Activated naive CD4-positive, alpha-beta T cell treated with anti-CD3 and anti-CD28 coated beads for 36 hours (primary cell): ENCODE measurements at places on chromosomes 5 and 9.

GRCh38 chr5:5344606-5345005 is 77.9 kb upstream of the ICE1 start:
- DNase-seq = no peak

GRCh38 chr5:173646692-173647091 is 30.2 kb upstream of the BOD1 start:
- DNase-seq = no peak

DNA sequence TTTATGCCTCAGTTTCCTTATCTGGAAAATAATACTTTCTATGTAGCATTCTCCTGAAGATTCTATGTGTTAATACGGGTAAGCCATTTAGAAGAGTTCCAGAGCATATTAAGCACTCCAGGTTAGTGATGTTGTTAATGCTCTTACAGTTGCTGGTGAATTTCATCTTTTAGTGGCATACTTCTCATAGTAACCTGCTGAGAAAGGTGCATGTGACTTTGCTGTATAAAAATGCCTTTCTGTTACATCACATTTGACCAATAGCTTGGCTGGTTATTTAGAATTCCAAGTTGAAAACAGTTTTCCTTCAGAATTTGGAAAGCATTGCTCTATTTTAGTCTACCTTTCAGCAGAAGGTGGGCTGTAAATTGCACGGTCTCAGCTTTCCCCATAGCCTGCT is 27.2 kb downstream of the GCNT1 start:
- DNase-seq = no peak

- DNase-seq = peak; percentile 47
Observed at GRCh38 chr5:122701640-122702523, 73.0 kb upstream of the SNX2 start.

- DNase-seq = no peak
Observed at GRCh38 chr9:38009035-38009501, 60.0 kb downstream of the SHB start.

DNA sequence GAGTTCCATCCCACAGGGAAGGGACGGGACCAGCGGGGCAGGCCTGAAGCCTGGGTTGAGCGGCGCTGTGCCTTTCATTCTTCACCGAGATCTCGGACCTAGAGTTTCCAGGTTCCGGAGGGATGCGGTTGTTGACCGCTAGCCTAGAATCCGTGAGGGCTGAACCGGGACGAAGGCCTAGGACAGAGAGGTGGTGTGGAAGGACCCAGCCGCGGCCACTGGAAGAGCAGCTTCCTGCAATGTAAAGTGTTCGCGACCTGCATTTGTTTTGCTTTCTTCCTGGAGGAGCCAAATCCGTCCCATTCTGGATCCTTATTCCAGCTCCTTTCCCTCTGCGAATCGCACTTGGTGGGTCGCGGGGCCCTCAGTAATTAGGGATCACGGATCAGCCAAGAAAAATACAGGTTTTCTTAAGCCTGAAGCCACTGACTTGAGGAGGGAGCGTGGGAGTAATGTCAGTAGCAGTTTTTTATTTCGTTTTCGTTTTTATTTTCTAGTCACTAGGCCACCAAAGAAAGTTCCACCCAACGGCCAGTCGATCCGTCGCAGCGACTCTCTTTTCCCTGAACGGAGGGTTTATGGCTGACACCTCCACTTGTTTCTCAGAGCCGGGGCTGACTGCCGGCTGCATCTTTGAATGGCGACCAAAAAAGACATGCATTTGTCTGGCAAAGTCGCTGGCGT is 48.6 kb downstream of the ANXA2R start:
- no peak for DNase-seq

- DNase-seq = no peak
Observed at GRCh38 chr5:172658961-172659501, 18.0 kb downstream of the NEURL1B start.

DNA sequence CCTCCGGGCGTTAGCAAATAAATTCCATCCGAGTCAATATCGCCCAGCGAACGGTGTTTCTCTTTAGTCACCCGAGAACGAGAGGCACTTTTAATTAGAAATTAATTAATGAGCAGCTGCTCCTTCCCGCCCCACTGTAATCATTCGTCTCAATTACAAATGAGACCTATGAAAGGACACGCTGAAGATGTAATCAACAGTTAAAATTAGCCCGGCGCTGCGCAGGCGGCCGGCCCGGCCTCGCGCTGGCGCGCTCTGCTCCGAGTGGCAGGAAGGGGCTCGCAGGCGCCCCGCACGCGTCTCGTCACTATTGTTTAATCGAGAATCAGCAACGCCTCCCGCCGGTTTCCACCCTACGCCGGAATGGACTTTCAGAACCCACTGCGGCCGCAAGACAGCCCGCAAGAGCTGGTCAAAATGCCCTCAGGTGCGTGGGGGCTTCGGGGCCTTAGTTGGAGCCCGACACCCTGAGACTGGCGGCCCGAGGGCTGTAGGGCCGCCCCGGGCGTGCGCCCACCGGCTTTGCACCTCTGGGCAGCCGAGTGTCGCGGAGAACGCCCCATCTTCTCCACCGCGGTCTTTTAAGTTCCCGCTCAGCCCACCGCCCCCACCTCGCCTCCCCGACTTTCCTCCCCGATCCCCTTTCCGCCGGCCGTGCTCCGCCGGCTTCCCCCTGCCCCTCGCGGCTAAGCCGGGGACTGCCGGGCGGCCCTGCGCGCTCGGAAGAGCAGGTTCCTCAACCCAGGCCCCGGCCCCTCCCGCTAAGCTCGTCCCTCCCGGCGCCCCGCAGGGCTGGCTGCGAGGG is 597 bp upstream of the IRX4 start:
- DNase-seq = no peak

DNA sequence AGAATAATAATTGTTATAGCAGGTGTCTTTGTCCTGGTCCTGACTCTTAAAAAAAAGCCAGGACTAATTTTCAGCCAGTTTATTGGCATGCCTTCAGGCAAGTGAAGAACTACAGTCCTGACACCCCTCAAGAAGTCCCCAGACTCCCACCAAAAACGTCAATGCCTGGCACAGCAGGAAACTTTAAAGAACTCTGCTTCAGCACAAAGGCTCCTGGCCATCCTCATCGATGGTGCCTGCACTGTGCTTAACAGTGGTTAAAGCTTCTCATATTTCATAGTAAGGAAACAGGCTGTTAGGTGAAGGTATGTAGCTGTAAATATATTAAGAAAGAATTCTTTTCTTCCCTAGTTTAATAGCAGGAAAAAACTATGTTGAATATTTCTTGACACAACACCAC is 280.1 kb upstream of the PUM3 start:
- no peak for DNase-seq

GRCh38 chr5:160369990-160370712 is at the start of gene C1QTNF2:
Gene C1QTNF2, minus strand, starts transcription at chr5:160370626. Its CDS starts 15,615 bp downstream, at chr5:160355011.
- peak; percentile 23 for DNase-seq

GRCh38 chr9:18238752-18239447 is 235.1 kb upstream of the ADAMTSL1 start:
- DNase-seq = no peak
